ENCODE measurements at places on chromosomes 6 and 20.

- no peak for DNase-seq
Observed at GRCh38 chr6:100435299-100435698, 29.4 kb downstream of the SIM1 start.

DNA sequence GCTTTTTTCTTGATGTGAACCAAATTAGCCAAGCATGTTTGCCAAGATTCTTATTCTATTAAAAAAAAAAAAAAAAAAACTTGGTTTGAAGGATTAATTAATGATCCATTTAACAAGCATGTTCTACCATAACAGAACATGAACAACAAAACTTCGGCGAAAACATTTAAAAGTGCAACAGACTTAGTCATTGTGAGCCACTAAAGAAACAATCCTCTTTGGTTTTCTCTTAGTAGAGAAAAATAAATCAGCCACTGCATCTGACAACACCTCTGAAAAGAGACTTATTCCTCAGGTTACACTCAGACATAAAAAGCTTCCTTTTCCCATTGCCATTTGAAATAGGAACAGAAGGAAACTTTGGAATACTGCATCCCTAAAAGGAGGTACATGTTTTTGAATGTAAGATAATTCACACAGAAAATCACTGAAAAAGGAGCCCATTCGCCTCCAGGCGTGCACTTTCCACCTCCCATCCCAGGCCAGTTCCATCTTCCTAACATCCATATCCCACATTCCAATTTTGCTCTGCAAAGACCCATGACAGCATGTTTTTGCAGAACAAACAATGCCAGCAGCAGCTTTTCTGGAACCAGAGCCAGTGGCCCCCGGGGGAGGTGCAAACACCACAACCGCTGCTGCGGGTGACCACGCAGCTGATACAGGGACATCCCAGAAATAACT lies 79.5 kb downstream of the ZMYND8 start:
- peak; percentile 75 for DNase-seq

GRCh38 chr6:502761-503160 lies 111.2 kb downstream of the IRF4 start:
- no peak for DNase-seq

- no peak for DNase-seq
Observed at GRCh38 chr20:59731376-59731775, 127.0 kb downstream of the PHACTR3 start.

DNA sequence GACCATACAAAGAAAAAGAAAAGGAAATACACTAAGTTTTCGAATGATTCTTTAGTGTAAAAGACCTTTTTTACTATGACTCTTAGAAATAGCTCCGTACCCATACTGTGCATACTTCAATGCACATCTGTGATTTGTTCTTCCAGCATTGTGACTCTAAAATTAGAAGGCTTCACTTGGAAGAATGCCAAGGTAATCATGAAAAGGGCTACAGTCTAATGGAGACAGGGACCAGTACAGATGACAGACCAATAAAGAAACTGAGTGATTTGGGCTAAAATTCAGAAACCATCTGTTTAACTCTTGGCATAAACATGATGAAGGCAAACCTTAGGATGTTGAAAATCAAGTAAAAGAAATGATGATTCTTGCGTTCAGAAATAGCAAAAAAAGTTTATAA lies 46.3 kb downstream of the CYP39A1 start:
- no peak for DNase-seq

DNA sequence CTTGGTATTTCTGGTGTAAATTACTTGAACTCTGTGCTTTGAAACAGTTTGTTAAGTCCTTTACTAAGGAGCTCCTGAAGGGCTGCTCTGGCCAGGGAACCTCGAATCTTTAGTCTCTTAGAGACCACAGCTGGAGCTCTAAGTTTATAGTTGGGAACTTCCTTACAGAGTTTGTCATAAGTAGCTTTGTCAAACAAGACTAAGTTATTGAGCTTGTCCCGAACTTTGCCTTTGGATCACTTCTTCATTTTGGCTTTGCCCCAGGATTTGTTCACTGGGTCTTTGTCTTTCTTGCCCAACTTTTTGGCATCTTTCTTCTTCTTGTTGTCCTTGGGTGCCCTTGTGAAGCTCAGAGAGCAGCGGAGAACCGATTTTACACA lies 64.8 kb downstream of the FAM50B start:
- no peak for DNase-seq

- peak; percentile 94 for DNase-seq
Observed at GRCh38 chr20:44204156-44204831, 6.3 kb downstream of the OSER1 start.

- DNase-seq = peak; percentile 17
Observed at GRCh38 chr20:14632906-14633305, 295.5 kb upstream of the FLRT3 start.

- DNase-seq = no peak
Observed at GRCh38 chr20:43188861-43189553, 699 bp downstream of the PTPRT start.

DNA sequence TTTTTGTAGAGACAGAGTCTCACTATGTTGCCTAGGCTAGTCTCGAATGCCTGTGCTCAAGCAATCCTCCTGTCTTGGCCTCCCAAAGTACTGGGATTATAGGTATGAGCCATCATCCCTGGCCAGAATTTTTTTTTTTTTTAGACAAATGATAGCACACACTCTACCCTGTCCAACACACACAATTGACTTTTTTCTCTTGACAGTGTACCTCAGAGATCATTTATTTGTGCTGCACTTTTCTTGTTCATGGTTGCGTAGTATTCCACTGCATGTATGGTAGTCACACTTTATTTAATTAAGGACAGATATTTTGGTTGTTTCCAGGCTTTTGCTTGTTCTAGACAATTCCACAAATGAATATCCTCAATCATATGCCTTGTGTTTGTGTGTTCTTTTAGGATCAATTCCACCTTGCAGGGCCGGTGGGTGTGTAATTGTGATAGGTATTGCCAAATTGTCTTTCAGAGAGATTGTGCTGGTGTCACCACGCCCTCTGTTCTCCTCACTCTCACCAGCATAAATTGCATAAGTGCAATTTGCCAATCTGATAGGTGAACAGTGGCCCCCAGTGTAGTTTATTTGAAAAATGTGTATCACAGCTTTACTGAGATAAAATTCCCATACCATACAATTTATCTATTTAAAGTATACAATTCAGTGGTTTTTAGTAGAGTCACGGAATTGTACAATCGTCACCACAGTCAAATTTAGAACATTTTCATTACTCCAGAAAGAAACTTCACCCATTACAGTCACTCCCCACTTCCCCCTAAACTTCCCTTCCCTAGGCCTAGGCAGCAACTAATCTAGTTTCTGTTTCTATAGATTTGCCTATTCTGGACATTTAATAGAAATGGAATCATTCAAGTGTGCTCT lies 20.1 kb downstream of the SRC start:
- DNase-seq = no peak
